Stimulated activated CD8-positive, alpha-beta memory T cell treated with anti-CD3 and anti-CD28 coated beads, Interleukin-4, amount 100 ng/mL, for 4 hours (primary cell): ENCODE measurements at places on chromosomes 12 and 14.

DNA sequence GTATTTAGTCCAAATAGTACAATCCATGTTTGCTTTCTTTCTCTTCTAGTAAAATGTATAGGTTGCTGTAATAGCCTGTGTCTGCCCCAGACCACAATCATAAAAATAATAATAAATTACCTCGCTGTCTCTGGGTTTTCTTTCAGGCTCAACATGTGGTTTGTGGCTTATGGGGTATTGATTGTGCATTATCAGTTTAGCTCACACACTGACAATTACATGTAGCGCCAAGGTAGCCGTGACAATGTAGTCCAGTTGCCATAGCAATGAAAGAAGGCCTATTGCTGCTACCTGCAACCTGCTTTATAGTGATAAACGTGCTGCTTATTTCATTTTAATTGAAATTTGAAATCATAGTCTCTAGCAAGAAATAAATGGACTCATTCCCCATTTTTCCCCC lies 1009.8 kb downstream of the NRXN3 start:
- no peak for DNase-seq

DNA sequence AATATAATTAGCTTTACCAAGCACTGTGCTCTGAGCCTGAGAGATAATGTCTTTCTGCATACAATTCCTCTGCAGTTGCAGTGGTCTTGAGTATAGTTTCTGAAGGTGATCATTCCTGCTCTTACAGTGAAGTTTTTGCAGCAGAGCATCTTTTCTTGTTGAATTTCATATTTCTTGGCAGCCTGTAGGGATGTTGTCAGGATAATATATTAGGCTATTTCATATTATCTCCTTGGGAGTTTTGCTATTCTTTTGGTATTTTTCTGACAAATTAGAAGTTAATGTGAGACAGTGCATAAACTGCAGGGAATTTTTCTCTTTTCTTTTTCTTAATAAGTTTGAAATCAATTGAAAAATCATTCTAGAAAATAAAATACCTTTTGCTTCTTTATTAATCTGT lies 1502.6 kb upstream of the FLRT2 start:
- DNase-seq, result no peak

- no peak for DNase-seq
Observed at GRCh38 chr14:77099425-77100167, 1.5 kb downstream of the CIPC start.

DNA sequence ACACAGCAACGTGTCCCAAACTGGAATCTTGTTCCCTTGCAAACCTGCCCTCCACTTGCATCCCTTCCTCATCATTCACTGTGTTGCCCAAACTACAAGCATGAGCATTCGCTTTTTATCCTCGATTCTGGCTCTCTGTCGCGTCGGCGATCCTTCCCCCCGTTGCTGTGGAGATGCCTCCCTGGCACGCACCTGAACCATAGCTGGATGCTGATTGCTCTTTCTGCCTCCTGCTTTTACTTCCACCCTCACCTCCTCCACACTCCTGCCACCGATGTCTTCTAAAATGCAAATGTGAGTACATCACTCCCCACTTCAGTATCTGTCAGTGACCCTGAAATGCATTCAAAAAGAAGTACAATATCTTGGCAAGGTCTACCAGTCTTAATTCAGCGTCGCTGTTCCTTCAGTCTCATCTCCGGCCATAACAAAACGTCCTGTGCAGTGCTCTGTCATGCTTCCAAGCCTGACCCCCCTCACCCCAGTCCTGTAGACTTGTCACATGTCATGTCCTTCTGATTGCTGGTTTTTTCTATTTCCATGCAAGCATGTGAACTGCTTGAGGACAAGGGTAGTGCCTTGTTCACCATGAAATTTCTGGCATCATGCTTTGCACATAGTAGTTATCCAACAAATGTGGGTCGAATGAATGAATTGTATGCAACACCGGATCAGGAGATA lies 2.5 kb upstream of the PPP2R5C start:
- no peak for DNase-seq

DNA sequence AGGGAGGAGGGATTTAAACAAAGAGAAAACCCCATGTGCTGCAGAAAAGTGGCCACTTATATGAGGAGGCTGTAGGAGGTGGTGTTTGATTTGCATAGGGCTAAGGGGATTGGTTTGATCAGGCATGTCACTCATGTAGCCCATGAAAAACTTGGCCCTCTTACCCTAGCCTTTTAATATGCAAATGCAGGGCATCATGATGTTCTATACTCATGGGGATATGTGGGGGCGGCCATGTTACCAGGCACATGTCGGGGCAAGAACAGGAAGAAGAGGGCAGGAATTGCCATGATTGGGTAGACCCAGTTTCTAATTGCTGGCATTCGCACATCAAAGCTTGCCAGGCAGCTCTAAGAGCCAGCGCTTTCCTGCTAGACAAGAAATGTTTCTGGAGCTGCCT lies 28.8 kb downstream of the KLRK1 start:
- no peak for DNase-seq
